Activated naive CD4-positive, alpha-beta T cell (primary cell): ENCODE measurements at places on chromosomes 12 and 14.
A peak's percentile ranks its signal among the peaks of the same experiment; 100 is the strongest.

- DNase-seq, result no peak
Observed at GRCh38 chr14:77364146-77364545, 12.7 kb downstream of the TMED8 start.

- DNase-seq, result no peak
Observed at GRCh38 chr14:98114122-98114895, 1157.7 kb downstream of the BCL11B start.

DNA sequence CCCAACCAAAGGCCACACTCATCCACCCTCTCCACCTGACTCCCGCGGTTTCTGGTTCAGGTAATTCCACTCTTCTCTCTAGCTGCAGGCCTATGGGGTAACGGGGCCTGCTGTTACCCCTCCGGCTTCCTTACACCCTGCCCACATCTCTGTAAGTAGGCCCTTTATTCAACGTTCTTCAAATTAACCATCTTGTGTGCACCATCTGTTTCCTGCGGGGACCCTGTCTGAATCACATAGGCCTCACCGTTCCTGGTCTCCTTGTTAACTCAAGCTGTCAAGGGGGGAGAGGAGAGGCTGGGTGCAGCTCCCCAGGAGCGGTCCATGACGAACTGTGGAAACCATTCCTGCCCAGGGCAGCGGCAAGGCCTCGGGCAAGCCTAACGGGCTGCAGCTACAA, 9.3 kb upstream of the DLK1 start:
- DNase-seq, result no peak

GRCh38 chr12:46585854-46586621, 213.5 kb upstream of the SLC38A2 start:
- DNase-seq, result no peak

GRCh38 chr12:27422697-27423096, 23.8 kb upstream of the SMCO2 start:
- DNase-seq, result no peak

- no peak for DNase-seq
Observed at GRCh38 chr14:22152903-22153302, 436.1 kb downstream of the DAD1 start.

- DNase-seq, result no peak
Observed at GRCh38 chr14:25003537-25003936, 46.4 kb downstream of the STXBP6 start.

GRCh38 chr12:113559466-113559865, 87.8 kb upstream of the LHX5 start:
- DNase-seq, result no peak

DNA sequence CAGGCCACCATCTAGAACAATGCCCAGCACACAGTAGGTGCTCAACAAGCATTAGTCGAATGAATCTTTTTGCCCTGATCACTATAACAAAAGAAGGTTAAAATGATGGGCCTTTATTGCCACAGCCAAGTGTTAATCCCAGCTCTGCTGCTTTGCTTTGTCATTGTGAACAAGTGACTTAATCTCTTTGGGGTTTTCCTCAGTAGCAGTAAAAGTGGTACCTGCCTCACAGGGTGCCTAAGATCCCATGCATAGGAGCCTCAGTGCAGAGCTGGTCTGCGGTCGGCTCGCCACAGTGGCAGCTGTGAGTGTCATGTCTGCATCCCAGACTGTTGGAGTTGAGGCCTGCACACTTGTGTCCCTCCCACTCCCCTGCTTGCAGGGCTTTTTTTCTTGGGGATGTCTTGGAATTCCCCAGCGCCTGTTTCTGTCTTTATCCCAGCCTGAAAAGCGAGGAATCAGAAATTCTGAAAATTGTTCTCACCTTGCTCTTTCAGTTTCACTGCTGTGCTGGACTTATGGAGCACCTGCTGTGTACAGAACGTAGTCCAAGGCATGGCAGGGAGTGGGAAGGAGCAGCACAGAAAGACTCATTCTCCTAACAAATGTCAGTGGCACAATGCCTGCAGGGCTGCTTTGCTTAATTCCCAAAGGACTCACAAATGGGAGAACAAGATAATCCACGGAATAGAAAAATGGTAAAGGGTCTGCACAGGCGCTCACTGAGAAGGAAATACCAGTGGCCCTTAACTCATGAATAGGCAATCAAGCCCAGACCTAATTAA, 90.8 kb downstream of the EML1 start:
- DNase-seq, result no peak

GRCh38 chr12:118866346-118866745, 115.0 kb upstream of the SRRM4 start:
- no peak for DNase-seq

DNA sequence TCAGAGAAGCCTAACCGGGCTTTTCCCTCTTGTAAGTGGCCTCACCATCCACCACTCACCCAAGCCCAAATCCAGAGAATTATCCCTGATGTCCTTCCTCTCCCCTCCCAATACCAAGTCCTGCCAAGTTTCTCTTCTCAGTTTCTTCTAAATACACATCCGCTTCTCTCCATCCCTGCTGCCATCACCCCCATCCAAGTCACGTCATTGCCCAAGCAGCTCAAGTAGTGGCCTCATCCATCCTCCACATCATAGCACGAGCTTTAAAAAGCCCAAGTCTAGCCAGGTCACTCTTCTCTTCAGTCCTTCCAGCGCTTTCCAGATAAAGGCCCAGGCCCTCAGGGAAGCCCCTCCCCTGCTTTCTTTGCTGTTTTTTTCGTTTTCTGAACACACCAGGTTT, 25.4 kb downstream of the IL31 start:
- DNase-seq, result no peak

- no peak for DNase-seq
Observed at GRCh38 chr14:37709419-37710195, 114.2 kb downstream of the TTC6 start.

DNA sequence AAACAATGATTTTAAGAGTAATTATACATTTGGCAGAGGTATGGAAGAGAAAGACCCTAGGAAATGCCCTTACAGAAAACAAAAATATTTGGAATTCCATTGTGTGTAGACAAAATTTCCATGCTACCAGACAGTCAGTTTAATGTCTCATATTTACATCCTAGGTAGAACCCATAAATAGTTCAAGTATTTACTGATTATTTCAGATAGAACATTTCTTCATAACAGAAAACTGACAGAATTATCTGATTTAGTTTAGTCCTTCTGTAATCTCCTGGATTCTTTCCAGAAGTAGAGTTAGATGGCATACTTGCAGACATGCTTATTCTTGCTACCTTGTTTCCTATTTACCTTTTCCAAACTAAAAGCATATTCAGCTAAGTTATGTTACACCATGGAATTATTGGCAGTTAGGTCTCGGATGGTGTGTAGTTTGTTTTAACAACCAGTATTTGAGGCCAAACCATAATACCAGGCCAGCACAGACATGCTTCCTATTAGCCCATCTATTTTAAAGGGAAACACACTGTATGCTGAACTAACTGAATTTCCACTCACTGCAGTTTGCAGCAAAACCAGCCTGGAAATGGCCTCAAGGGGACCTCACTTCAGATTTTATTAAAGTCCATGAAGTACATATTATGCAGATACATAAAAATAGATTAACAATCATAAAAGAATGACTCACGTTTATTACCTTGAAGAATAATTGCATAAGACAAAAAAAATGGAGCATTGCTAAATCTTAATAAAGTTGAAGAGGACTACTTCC, 126.6 kb upstream of the LRIG3 start:
- no peak for DNase-seq

DNA sequence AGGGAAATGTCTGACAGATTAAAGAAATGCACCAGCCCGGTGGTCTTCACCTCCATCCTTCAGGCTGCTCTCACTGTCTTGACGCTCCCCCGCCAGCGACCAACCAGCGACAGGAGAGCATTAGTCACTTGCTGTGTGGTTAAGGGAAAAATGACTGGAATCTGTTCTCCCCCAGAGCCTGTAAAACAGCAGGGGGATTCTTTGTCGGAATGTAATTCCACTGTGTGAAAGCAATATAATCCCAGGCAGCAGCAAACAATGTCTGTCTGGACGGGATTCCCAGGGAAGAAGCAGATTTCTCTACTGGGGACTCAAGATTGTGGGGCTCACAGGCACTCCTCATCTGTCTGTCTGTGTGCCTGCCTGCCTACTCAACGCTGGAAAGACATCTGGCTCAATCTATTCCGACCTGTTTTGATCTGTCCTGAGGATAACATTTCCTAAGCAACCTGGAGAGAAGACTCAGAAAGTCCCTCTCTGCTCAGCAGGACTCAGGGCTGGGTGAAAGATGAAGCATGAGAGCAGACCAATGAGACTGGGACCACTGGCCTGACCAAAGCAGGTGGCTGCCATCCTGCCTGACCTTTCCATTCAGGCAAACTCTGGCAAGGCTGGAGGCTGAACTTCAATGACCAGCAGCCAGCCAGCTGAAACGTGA, 54.6 kb downstream of the NUAK1 start:
- DNase-seq, result no peak

- no peak for DNase-seq
Observed at GRCh38 chr14:56554301-56554700, 25.3 kb upstream of the TMEM260 start.

DNA sequence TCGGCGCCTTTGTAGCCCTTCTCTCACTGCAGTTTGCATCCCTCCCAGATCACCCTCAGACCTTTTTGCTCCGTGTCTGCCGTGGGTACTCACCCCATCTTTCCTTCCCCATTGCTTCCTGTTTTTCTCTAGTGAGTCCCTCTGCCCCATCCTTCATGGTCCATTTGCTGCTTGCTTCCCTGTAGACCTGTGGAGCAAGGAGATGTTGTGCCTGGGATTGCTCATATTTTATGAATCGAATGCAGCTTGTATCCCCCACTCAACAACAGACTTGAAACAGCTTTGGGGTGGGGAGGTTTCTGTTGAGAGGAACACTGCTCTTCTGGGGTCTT, 661 bp downstream of the DENR start:
- no peak for DNase-seq

DNA sequence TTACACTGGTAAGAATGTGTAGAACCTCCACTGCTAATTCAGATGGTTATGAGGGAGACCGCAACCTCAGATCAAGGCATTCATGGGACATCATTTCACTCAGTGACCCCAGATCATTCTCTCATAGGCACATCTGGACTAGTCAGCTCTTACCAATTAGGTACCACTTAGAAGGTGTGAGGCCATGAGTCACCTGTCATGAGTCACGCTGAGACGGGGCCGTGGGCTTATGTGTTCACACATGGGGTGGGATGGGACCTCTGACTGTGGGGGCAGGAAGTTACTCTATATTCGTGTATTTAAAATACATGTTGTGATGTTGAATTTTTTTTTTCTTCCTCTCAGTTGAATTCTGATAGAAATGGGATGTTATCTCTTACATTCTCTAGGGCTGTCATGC, 55.9 kb downstream of the CCDC92 start:
- no peak for DNase-seq

GRCh38 chr12:82398879-82399278, 40.5 kb downstream of the METTL25 start:
- DNase-seq, result no peak

- DNase-seq, result peak; percentile 9
Observed at GRCh38 chr12:117189725-117190209, 503 bp downstream of the FBXO21 start.

GRCh38 chr12:132432721-132433577, 57.0 kb upstream of the FBRSL1 start:
- no peak for DNase-seq

DNA sequence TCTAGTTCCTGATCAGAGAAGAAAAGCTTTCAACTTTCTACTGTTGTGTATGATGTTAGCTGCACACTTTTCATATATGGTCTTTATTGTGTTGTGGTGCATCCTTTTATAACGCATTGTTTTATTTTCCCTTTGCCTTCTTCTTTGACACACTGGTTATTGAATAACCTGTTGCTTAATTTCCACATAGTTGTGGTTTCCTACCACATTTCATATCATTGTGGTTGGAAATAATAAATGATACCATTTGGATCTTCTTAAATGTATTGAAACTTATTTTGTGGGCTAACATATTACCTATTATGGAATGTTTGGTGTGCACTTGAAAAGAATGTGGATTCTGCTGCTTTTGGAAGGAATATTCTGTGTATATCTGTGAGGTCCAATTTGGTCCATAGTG, 64.9 kb downstream of the GPHN start:
- DNase-seq, result no peak

DNA sequence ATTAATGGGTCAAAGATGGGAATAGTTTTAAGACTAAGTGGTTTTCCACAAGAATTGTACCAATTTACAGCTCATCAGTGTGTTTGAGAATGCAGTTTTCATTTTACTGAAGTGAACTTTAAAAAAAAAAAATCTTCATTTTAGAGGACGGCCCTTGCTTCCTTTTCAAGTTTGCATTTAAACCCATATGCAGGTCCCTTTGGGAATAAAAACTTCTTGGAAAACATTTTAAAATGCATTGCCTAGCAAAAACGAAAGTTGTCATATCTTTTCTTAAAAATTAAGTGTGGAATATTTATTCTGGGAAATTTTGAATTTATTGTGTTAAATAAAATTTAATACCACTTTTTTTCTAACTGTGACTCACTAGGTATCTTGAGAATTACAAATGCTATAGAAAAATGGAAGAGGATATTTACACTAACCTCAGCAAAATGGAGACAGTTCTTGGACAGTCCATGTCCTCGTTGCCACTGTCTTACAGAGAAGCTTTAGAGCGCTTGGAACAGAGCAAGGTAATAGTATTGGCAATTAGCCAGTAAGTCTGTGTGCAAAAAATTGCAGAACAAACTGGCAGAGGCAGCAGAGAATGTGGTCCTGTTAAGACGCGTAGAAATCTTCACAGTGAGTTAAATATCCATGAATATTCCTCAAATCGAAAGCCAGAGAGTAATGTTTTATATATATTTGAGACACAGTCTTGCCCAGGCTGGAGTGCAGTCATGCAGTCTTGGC, 209.7 kb downstream of the SYNE2 start:
- DNase-seq, result no peak

GRCh38 chr12:3202096-3202495, 124.9 kb downstream of the TSPAN9 start:
- DNase-seq, result no peak

DNA sequence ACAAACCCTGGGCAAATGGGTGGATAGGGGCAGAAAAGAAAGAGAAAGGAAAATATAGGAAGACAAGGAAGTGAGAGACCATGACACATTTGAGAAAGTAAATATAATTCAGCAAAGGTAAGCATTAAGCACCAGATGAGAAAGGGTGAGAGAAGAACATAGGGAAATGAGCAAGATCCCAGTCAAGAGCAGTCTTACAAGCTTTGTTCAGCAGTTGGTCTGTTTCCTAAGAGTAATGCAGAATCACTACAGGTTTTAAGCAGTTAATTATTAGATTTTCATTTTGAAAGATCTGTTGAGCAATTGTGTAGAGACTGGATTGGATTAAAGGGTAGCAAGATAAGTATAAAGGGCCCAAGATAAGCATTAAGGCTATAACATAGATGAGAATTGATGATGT, 146.3 kb downstream of the PLCZ1 start:
- no peak for DNase-seq

DNA sequence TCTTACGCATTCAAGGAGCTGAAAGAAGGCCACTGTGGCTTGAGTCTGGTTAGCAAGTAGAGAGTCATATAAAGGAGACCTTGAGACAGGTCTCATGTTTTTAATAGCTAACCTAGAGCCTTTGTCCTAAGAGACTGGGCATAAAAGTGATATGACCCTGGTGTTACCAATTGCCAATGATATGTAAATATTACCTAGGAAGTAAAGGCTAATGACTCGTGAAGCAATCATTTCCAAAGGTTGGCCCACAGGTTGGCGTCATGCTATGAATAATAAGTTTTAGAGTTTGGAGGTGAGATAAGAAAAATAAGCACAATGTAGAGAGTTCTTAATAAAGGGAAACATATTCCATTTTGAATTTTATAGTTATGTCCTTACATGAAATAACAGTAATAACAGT, 116.6 kb upstream of the PLEKHA5 start:
- no peak for DNase-seq

- DNase-seq, result no peak
Observed at GRCh38 chr12:102759466-102759865, 157.6 kb downstream of the PAH start.
